Right cardiac atrium (tissue), 5 donors: ENCODE measurements at places on chromosomes 6 and 20. TPM values are rescaled to one million over a fixed set of nuclear protein-coding genes. Genes with fewer than 3 reads are reported as not detected.
A peak's percentile ranks its signal among the peaks of the same experiment; 100 is the strongest.

Gene TRIM40
- total RNA-seq = not detected

DNA sequence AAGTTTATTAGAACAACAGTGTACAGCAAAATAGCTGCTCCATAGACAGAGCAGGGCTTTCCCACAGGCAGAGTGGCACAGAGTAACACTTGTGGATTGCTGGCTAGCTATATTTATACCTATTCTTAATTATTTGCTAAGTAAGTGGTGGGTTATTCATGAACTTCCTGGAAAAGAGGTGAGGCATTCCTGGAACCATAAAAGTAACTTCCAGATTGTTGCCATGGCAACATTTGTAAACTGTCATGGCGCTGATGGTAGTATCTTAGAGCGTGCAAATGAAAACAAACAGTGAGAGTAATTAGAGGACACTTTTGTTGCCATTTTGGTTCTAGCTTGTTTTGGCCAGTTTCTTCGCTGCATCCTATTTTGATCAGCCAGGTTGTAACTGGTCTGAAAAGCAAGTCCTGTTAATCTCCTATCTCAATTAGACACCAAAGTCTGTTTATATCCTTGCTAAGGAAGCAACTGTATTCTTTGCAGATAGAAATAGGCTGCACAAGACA, 23.9 kb downstream of the DEFB114 start:
- no peak for DNase-seq

DNA sequence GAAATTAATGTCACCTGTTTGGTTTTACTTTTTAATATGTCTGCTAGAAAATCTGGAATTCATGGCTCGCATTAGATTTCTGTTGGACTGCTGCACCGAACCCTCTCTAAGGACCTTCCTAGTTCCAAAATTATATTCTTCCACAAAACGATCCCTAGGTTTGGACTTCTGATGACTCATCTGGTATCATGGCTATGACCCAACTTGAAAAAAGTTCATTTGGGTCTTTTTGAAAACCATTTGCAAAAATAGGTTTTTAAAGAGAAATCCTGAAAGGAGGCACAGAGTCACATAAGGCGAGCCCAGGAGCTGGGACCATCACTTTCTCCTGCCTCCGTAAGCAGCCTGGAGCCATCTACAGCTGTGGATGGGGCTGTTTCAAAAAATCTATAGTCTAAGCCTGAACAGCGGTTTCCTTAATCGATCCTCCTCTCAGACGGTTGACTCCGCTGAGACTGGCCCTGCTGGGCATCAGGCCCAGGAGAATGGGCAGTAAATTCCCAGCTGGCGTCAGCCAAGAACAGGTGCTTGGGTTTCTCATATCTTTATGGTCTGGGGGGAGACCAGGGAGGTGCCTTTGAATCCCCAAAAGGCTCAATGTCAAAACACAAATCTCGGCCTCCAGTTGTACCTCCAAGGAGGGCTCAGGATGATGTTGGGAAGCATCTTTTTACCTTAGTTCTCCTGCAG, 44.6 kb downstream of the SLC24A3 start:
- DNase-seq = no peak

DNA sequence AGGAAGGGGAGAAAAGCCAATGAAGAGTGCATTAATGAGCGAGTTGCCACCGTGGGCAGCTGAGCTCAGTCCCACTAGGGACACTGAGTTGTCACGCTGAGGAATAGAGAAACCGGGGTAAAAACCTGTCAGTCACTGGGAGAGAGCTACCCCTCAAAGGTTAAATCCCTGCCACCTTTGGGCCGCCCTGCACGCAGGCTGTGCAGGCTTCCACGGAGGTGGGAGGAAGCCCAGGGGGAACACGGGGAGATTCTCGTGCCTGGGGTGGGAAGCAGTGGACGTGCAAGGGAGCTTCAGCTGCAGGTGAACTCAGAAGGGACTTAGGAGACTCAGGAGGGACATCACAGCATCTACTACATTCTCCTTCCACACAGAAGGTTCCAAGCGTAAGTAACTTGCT, 50.5 kb downstream of the BFSP1 start:
- DNase-seq = no peak

DNA sequence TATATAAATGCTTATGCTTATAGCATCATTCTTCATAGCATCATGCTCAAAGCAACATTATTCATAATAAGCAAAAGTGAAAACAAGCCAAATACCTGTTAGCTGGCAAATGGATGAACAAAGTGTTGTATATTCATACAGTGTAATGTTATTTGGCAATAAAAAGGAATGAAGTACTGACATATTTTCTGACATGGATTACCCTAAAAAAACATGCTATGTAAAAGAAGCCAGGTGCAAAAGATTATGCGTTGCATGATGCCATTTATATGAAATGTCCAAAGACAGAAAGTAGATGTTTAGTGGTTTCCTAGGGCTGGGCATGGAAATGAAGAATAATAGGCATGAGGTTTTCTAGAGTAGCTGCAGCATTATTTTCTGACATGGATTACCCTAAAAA, 77.1 kb downstream of the GFRA4 start:
- no peak for DNase-seq

DNA sequence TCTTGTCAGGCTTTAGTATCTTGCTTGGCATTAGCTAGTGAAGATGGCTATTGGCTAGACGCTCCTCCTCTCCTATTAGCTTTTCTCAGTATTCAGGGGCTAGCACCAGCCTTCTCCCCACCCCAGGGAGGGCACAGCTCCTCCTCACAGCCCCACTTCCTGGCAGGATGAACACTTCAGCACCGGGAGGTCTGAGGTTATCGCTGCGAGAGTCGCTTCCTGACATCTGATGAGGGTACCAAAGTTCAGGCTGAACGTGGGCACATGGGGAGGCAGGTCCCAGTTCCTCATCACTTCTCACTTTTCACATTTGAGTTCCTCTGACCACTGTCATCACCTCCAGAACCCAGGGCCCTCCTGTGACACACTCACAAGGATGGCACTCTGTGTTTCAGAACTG, 66.6 kb downstream of the LAMA4 start:
- peak; percentile 47 for DNase-seq

DNA sequence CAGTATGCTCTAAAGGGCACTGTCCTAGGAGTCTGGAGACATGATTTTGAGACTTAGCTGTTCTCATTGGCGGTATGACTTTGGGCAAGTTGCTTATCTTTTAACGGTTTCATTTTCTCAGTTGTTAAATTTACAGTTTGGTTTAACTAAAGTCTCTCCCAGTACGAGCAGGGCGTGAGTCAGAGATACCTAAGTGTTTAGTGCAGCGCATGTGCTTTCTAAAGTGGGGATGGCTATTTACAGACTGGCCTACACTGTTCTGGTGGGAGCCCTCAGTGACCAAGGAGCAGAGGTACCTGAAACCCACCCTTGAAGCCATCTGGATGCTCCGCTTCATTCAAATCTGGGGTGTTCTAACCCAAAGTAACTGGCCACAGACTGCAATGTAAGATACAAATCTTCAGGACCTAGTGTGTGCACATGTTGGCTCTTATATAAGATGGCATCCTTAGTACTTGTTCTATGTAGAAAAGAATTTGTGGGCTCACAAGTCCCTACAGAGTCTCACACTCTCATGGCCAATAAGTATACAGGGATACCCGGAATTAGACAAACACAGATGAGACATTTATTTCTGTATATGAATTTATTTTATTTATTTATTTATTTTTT, 10.7 kb downstream of the MSH5 start:
- no peak for DNase-seq

DNA sequence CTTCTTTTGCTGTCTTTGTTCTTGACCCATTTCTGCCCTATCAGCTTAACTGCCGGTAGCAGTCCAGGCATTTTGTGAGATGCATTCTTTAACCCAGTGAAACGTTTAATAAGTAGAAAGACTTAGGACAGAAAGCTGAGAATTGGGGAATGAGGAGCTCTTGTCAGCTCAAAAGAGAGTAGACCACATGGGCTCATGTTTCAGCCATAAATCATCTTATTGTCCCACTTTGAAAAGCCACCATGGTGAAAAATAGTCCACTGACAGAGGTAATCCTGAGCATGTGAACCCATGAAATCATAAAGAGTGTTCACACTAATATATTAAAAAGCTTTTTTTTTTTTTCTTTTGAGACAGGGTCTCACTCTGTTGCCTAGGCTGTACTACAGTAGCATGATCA, 16.3 kb downstream of the ORC3 start:
- DNase-seq = no peak

GRCh38 chr6:30942338-30943060, 1.7 kb downstream of the MUCL3 start:
- DNase-seq = peak; percentile 83
